AG10803 (cell line): ENCODE measurements at places on chromosomes 11 and 22.

GRCh38 chr11:92920331-92920730, 49.1 kb upstream of the MTNR1B start:
- DNase-seq = no peak

- no peak for DNase-seq
These were observed 658 bp downstream of the C11orf71 start for GRCh38 chr11:114399490-114400215.

DNA sequence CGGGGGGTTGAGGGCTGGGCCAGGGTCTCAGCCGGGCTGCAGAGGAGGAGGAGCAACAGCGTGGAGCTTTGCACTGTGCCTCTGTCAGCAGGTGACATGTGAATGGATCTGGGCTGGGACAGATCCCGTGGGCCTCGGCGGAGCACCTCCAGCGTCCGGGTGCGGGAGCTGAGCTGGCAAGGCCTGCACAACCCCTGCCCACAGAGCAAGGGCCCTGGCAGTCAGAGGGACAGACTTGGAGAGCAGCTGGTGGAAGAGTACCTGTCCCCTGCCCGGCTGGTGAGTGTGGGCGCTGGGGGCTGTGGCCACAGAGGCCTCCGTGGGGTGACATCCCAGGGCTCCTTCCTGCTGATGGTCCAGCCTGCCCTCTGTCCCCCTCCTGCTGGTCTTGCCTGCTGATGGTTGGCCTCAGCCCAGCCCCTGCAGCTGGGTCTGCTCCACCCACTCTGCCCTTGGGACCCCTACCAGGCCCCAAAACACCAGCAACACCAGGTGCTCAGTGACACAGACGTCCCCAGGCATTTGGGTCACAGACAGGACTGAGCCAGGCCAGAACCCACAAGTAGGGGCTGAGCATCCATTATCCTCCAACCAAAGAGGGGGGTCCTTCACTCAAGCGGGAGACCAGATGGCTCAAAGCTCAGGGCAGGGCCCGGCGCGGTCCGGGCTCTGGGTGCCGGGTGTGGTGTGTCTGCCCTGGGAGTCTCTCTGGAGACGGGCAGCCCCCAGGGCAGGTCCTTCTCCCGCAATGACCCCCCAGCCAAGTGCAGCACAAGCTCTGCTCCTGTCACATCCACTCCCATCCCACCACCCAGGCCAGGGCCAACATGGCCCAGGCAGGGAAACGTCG, 3.5 kb downstream of the LRRC56 start:
- DNase-seq = no peak

DNA sequence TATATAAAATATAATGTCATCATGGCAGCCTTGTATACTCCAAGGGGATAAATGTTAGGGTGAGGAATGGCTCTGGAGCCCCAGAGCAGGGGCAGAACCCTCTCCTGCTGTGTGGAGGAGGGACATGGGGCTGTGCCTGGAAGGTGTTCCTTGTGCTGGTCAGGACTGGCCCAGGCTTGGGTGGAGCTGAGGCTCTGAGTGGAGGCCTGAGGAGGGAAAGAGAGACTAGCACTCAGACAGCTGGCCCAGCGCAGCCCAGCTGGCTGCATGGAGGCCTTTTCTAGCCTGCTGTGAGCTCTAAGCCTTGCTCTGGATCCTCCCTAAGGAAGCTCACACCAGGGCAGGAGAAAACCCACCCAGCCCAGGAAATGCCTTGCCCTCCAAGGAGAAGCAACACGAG, 113.5 kb downstream of the RRAS2 start:
- DNase-seq = no peak

DNA sequence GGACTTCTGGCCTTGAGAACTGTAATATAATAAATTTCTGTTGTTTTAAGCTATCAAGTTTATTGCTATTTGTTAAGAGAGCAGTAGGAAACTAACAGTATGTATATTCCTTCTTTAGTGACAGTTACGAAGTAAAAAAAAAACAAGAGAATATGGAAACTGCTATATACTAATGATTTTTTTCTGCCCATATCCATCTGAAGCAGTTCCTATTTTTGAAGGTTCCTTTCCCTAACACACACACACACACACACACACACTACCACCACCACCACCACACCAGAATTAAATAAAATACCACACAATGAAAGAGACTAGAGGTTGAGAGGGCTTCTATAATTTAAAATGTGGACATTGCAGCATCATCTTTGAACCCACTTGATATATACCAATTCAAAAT, 44.4 kb upstream of the CARD18 start:
- DNase-seq = no peak

DNA sequence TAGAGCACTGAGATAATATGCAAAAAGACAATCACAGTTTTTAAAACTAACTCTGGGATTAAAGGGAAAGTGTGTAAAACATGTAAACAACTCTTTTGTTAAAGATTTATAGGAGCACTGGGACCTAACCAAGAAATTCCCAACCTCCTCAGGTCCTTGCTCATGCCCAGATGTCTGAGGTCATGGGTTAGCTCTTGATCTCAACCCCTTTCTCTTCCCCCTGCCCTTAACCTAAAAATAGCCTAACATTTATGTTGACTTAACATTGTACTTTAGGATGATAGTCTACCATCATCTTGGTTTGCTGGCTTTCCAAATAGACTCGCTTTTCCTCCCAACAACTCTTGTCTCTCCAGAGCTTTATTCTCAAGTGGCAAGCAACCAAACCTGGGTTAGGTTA, 258.2 kb upstream of the FAT3 start:
- DNase-seq = no peak

GRCh38 chr22:28027453-28028448, 108.7 kb upstream of the PITPNB start:
- no peak for DNase-seq

DNA sequence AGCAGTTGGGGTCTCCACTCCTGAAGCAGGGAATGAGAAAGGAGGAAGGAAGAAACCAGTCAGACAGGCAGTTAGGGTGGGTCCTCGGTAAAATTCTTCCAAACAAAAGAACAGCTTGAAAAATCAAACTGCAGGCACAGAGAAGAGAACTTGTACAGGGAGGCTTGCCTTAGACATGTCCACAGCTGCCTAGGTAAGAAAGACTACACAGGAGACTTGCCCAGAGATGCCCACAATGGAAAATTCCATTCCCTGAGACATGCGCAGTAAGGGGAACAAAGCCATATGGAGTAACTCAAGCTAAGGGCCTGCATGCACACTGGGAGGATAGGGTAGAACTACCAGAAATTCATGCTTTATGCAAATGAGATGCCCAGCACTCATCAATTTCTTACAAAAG, 9.8 kb downstream of the KCNJ11 start:
- no peak for DNase-seq

- DNase-seq = no peak
These were observed 1289.4 kb downstream of the LRRC4C start for GRCh38 chr11:40170078-40170477.

DNA sequence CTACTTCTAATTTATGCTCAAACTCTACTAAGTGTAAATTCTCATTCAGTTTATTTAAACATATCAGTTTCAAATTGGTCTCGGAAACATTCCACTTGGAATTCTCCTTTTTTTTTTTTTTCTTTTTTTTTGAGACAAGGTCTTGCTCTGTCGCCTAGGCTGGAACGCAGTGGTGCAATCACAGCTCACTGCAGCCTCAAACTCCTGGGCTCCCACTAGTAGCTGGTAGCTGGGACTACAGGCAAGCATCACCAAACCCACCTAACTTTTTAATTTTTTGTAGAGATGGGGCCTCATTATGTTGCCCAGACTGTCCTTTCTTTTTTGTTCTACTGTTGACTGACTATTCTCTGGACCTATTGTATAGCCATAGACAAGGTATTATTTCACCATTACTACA, 33.3 kb upstream of the CCDC81 start:
- DNase-seq = no peak

- peak; percentile 65 for DNase-seq
These were observed 9.0 kb upstream of the MALAT1 start for GRCh38 chr11:65489706-65490320.

GRCh38 chr11:61009392-61010275, 38.2 kb downstream of the CD6 start:
- DNase-seq = no peak

- no peak for DNase-seq
These were observed 2.3 kb downstream of the FRMD8 start for GRCh38 chr11:65388731-65389130.

DNA sequence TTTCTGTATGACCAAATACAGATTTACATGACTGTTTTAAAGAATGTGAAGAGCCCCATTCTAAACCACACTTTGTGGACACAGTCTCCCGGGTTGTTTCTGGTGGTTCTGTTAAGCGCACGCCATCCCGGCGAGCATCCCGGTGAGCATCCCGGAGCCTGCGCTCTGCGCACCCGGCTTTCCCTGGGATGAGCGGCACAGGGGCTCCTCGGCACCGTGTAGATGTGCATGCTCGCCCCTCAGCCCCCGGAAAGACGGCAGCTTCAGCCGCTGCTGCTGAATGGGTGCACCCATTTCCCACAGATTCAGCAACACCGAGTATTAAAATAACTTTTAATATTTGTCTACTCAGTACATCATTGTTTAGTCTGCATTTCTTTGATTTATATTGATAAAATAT, 36.0 kb downstream of the GLB1L2 start:
- DNase-seq = no peak

DNA sequence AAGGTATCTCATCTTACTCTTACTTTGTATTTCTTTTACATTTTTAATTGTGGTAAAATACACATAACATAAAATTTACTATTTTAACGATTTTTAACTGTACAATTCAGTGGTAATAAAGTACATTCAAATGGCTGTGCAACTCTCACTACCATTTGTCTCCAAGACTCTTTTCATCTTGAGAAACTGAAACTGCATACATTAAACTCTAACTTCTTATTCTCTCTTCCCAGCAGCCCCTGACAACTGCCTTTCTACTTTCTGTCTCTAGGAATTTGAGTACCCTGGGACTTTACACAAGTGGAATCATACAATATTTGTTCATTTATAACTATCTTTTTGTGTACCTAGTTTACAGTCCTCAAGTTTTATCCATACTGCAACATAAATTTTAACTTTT, 725.8 kb upstream of the KIRREL3 start:
- no peak for DNase-seq

- no peak for DNase-seq
These were observed 183.9 kb downstream of the CEP164 start for GRCh38 chr11:117511483-117511930.

DNA sequence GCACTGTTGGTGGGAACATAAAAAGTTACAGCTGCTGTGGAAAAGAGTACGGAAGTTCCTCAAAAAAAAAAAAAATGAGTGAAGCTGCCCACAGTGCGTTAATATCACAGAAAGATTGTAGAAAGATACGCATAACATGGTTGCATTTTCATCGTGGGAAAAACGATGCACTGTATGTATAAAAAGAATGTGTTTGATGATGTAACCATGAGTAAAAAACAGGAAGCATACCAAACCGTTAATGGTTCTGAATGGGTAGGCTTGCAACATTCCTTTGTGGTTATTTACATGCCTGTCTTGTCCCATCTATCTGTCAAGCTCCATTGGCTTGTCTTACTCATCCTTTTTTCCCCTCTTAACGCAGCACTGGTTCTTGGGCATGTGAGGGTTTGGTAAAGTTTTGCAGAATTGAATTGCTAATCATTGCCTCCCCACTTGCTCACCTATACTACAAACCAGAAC, 33.8 kb upstream of the DKK3 start:
- peak; percentile 99 for DNase-seq

- peak; percentile 6 for DNase-seq
These were observed 462 bp downstream of the UBE2L6 start for GRCh38 chr11:57566905-57567514.

DNA sequence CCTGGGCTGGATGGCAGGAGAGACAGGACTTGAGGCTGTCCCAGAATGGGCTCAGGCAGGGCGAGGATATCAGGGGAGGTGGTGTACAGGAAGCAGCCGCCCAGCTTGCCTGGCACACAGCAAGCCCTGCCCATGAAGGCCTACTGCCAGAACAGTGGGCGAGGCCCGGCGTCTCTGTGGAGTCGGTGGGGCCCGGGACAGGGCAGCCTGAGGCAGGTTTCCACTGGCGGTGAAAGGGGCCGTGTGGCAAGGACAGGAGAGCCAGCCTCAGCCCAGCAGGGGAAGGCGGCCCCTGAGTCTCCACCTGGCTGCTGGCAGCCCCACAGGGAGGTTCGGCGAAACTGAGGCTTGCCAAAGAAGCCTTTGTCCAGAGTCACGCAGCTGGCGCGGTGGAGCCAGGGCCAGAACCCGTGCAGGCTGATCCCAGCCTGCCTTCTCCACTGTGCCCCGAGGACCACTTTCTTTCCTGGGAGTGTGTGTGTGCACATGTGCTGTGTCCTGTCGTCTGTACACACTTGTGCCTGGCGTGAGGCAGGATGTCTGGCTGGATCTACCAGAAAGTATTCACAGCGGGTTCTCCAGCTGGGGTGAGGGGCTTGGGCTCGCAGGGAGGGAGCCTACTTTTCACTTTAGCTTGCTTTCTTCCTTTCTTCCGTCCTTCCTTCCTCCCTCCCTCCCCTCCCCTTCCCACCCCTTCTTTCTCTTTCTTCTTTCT, 1.2 kb downstream of the TSPO start:
- peak; percentile 66 for DNase-seq

DNA sequence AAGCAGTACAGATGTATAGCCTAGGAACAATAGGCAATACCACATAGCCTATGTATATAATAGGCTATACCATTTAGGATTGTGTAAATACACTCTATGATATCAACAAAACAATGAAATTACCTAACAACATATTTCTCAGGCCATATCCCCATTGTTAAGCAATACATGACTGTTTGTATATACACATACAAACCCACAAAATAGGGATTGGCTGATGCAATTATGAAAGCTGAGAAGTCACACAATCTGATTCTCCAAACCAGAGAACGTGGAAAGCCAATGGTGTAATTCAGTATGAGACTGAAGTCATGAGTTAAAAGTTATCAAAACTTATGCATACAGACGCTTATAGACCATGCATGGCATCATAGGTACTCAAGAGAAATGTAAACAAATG, 700.1 kb upstream of the RAG2 start:
- no peak for DNase-seq

DNA sequence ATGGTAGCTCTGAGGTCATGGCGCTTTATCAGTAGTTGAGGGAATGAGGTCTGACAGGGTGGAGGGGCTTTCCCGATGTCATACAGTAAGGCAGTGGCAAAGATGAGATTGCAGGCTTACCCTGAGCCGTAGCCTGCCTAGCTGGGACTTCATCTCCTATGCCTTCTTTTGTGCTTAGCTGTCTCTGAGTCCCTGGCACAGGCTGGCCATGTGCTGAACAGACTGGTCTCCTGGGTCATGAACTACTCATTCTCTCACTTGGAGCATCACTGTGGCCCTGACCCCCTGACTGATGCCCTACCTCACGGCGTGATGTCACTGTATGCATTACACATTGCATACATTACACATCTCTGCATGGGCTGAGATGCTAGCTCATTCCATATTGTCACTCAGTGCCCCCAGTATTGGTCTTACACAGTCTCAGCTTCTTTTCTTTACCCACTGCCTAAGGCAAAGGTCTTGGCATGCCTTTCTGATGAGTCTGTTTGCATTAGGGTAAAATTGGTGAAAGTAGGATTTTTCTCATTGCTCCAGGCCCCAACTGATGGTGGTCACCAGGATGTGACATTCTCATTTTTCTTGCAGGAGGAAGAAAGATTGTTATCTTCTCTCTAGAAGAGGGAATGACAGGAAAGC, 389.4 kb upstream of the CADM1 start:
- DNase-seq = no peak
